ENCODE measurements at places on chromosomes 1 and 21.

DNA sequence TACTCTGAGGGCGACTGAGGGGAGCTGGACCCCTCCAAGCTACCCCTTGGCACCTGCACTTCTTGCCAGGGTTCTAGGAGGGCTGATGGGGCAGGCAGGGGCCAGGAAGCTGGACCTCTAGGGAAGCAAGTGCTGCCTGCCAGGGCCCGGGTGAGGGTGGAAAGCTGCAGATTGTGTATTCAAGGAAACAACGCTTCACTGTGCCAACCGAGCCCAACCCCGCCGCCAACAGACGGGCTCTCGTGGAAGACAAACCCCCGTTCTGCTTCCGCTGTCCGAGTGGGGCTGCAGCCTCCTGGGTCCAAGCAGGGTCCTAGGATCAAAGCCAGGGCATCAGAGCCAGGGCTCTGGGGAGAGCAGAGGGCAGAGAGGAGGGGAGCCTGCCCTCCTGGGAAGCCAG, 3.2 kb downstream of the EFHD2 start:
- DNase-seq = no peak

DNA sequence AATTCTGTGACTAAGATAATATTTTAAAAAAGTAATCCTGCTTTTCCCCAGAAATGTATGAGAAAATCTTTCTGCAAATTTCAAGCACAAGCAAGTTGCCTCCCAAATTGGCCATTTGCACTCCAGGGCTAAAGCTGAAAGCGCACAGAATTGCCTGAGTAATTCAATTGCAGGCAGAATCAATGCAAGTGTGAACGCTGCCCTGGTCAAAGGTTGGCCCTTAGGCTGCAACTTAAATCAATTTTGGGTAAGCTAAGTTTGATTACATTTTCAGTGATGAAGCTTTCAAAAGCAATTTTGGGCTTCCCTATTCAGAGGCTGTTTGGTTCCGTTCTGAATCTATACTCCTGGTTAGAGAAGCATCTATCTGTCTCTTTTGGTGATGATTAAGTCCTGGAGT, 501.8 kb upstream of the ZRANB2 start:
- DNase-seq = no peak

DNA sequence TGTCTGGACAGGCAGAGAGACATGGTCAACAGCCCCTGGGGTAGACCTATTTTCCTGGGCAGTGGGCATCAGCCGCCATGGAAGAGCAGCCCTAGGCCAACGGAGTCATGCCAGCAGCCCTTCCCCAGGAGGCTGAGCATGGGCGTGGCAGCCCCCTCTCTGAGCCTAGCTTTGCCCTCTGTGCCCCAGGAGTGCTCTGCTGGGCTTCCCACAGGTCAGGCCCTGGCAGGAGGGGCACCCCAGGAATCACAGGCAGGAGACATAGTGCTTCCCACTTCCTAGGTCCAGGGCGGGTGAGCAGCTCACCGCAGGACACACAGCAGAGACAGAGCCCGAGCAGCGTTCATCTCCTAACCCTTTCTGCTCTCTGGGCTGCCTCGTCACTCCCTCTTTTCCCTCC, 132.8 kb downstream of the GLIS1 start:
- no peak for DNase-seq

GRCh38 chr1:119779869-119780356, 11.2 kb upstream of the HMGCS2 start:
- no peak for DNase-seq

DNA sequence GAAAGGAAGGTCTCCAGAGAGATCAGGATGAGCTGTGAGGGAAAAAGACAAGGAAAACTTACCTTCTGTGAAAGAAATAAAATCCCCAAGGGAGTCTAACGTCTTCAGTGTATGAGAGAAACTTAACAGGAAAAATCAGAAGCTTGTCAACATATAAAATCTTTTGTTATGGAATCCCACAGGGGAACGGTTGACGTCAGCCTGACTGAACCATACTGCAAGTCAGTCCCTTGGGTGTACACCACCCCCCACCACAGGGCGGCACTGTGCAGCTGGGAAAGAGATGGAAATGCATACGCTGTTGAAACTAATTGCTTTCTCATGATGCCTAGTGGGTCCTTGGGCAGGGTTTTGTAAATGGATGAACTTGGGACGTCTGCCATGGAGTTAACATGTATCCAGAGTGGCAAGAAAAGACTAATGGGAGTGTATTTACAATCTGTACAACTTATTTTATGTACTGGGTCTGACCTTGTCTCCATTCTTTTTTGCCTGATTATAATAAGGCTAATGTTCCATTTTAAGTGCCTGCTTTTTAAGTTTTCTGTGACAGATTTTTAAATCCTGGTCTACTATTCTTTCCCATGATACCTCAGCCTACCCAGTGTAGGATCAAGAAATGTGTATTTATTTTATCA, 22.7 kb downstream of the UTP25 start:
- DNase-seq = no peak

DNA sequence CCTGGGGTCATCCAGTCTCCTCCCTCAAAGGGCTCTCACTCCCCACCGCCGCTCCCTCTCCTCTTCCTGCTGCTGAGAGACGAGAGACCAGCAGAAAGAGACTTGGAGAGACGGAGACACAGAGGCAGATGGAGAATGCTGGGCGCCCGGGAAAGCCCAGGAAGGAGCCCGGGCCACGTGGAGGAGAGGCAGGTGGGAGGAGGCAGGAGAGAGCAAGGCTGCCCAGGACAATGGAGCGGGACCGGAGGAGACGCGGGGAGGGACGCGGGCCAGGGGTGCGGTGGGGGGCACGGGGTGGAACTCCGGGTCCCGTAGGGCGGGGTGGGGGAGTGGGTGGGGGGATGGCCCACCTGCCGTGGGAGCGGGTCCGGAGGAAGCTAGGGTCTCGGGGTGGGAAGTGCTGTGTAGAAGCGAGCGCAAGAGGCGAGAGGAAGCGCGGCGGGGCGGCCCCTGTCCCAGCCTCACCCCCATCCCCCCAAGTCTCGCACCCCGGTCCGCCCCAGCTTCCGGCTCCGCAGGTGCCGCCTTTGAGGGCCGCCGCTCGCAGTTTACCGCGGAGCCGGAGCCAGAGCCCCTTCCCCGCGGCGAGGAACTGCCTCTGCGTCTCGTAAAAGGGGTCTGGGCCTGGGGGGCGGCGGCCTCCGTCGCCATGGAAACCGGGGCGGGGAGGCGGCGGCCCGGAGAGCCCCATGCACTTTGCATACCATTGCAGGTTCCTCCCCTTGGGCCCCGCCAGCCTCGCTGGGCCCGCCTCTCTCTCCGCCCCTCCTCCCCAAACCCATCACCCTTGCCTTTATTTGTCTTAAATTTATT, 11.7 kb upstream of the EPHA2 start:
- DNase-seq = peak; percentile 51

DNA sequence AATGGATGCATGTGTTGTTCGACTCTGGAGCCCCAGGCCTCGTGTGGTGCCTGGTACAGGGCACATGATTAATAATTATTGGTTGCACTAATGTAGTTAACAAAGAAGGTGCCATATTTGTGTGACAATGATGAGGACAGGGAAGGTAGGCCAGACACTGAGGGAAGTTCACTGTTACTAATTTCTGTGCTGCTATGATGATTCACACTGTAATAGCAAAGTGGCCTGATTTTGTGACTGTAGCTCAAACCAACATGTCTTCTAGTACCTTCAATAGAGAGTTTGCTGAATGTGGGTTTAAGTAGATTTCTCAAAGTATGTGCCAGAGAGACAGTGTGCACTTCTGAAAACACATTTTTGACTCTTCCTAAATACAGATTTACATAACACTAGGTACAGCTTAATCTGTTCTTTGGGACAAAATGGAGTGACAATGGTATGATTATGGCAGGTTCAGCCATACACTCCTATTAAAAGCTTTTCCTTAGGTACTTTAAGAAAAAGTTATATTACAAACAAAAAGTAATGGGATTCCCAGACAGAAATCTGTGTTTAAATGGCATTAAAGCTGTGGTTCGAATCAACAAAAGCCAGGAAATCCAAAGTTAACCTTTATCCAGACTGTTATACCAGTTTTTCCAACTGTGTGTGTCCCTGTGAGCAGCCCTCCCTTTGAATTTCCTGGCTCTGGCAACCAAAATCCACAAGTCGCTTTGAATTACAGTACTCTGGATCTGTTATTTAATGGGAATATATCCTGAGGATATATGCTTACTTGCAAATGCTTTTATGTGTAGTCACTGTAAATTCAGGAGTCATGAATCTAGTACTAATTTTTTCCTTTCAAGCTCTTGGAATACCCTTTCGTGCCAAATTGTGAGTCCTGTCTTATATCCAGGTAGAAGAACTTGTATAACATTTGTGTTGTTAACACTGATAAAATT, 277.1 kb upstream of the SGIP1 start:
- no peak for DNase-seq

DNA sequence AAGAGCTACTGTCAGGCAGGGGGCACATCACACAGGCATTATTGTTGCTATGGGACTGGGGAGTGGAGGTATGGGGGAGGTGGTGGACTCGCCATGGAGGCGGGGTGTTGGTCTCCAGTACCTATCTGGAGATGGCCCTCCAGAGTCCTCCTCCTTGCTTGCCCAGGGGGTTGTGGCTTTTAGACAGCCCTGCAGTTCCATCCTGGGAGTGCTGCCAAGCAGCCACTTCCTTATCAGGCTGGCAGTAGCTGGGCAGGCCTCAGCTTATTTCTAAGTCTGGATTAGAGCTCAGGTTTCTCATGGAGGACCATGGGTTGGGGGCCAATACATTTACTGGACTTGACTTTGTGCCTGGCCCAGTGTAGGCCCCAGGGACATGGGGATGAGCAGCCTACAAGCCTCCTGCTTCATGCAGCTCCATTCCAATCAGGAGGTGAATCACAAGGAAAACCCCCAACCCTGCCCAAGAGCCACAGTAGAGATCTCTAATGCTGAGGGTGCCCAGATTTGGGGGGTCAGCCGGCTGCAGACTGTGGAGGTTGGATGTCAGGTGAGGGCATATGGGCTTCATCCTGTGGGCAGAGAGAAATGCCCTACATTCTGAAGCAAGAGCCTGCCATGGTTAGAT, 210.7 kb upstream of the EDN2 start:
- no peak for DNase-seq

GRCh38 chr1:226363801-226364513, 43.9 kb downstream of the PARP1 start:
- no peak for DNase-seq

GRCh38 chr1:43312663-43313515, 12.1 kb downstream of the TIE1 start:
- no peak for DNase-seq

DNA sequence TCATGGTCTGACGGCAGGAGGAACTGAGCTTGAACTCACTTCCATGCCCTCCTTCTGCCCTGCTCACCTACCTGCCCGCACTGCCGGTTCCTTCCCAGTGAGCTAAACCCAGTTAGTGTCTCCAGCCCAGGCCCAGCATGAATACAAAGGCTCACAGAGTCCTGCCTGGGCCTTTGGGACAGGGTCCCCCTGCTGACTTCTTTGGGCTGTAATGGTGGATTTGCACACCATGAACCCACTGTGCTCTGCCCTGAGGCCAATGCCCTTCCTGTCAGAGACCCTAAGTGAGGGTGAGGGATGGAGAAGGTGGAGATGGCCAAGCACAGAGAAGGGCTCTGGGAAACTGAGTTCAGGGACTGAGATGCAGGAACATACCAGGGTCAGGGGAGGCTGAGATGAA, 153.4 kb downstream of the PCP4 start:
- DNase-seq = no peak

- DNase-seq = peak; percentile 97
Measured at GRCh38 chr1:52404116-52404974, at the start of the genes ORC1 and PRPF38A. ORC1 (minus strand) TSS chr1:52404423; CDS start chr1:52402223, 2,200 bp downstream. PRPF38A (plus strand) TSS chr1:52404602; CDS start chr1:52404750, 148 bp downstream.

GRCh38 chr1:94743862-94744261, 76.3 kb upstream of the SLC44A3 start:
- no peak for DNase-seq

DNA sequence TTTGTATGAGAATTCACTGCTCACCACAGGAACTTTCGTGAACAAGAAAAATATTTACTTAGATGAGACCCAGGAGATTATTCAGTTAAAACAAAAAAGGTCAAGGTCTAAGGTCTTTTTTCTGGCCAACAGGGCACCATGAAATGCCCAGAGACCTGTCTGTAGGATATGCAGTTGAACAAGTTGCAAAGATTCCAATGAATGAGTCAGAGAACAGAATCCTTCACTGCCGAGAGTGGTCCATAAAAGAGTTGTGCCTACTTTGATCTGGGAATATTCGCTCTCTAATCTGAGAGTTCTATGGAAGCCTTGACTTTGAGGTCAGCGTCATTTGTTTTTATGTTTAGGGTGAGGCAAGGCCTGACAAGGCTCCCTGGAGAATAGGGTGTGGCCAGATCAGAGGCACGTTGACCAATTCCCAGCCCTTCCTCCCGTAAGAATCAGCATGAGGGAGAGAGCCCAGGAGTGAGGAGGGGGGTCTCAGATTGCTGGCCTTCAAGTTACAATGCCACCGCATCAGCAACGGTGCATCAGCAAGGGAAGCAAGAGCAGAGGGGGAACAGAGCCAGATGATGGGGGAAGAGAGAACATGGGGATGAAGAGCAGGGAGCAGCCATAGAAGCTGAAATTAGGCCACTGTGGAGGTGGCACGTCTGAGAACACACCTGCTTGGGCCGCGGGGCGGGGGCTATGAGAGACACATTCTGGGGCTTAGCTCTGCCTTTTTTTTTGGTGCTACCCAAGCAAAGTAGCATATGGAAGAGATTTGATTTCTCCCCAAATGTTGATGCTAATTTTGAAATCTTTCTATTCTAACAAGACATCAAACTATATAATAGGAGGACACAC, 206.4 kb upstream of the RAB4A start:
- DNase-seq = no peak

GRCh38 chr1:117069220-117069844, 9.2 kb downstream of the TTF2 start:
- DNase-seq = no peak

Measured in Jurkat, Clone E6-1 (cell line).